NCI-H1092 treated with DMSO at 0.1 percent for 48 hours (cell line): ENCODE measurements at places on chromosomes 12 and 14.

- DNase-seq, result no peak
These were observed 420.2 kb downstream of the TMTC2 start for GRCh38 chr12:83106873-83107272.

DNA sequence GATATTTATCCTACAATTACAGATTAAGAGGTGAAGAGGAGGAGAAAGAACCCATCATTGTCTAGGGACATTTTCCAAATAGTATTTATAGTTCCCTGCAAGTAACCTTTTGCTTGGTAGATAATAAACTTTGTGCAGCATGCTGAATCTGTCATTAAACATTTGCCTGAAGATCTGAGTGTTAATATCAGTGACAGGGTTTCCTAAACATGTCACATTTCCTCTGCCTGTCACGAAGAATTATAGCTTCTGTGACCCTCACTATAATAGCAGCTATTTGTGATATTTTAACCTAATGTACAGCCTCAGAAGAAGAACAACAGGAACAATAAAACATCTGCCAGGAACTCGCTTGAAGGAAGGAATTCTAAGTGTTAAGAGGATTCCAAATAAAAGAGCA is 350.3 kb downstream of the GXYLT1 start:
- no peak for DNase-seq

- DNase-seq, result peak; percentile 85
These were observed 563 bp downstream of the DCP1B start for GRCh38 chr12:2003676-2004112.

GRCh38 chr12:110577864-110578693 is 5.0 kb downstream of the PPTC7 start:
- no peak for DNase-seq

DNA sequence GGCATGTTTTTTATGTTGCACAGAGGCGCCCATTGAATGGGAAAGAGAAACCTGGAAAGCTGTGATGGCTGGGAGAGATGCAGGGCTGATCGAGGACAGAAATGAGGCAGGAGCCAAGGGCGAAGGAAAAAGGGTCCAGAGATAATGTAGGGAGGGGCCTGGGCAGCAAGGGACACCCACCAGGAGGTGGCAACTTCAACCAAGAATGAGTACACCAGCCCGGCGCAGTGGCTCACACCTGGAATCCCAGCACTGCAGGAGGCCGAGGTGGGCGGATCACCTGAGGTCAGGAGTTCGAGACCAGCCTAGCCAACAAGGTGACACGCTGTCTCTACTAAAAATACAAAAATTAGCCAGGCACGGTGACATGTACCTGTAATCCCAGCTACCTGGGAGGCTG is 4.0 kb downstream of the SSH1 start:
- no peak for DNase-seq

DNA sequence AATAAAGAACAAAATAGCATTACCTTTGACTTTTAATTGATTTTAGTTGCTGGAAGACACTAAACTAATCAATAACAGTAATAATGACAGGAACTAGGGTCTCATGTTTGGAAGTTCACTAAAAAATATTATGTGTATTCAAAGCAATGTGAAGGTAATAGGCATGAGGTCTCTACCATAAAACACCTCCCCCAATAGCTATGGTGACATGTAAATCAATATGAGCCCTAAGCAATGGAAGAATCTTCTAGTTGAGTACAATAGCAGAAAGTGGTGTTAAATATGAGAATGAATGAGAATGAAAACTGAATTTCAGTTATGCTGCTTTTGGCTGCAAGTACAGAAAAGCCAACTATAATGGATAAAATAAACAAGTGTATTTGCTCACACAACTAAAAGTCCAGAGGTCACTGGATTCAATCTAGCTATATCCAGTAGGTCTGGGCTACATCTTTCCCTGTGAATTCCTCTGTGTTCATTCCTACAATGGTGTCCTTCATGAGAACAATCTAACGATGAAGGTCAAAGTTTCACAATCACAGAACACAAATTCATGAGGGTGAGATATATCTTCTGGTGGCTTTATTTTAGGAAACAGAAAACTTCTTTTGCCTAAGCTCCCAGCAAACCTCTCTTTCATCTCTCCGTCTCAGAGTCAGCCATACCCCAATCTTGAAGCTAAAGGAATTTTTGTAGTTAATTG is 728.0 kb downstream of the FSCB start:
- DNase-seq, result no peak

- DNase-seq, result peak; percentile 8
These were observed 15.1 kb upstream of the NEK9 start for GRCh38 chr14:75141967-75142366.

DNA sequence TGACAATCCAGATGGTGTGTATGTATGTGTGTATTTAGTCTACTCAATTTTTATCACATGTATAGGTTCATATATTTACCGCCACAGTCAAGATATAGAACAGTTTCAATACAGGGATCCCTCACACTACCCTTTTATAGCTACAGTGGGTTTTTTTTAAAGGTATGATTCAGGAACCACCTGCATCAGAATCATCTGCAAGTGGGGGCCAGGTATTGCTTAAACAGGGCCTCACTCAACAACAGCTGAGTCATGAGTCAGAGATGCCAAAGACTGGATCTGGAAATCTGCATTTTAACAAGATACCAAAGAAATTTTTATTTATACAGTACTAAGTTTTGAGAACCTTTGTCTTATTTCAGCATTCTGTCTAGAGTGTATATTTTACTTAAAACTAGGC is 117.6 kb downstream of the SLC35F4 start:
- DNase-seq, result no peak

- DNase-seq, result no peak
These were observed 118.8 kb downstream of the LLPH start for GRCh38 chr12:66011731-66012130.

DNA sequence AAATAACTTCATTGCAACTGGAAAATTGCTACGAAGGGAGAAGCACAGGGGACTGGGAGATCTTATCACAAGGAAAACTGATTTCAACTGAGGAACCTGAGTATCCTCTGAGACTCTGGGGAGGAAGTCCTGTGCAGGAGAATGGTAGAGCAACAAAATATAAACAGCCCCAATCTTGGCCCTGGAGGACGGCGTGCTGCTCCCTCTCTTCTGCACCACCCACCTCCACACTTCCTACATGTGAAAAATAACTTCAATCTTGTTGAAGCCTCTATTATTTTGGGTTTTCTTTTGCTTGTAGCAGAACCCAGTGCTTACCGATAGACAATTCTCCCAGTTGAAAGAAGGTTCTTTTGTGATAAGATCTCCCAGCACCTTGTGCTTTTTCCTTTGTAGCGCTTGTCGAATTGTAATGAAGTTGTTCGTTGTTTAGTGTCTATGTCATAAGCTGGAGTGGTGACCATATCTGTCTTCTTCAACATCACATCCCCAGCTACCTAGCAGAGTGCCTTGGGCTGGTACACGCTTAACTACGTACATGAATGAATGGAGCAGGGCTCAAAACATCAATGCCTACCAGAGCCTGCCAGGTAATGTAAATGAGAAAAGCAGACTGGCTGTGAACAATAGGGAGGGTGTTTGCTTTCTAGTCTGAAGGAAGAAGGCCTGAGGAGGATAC is 2.8 kb upstream of the CD4 start:
- no peak for DNase-seq

- DNase-seq, result peak; percentile 95
These were observed 26.9 kb downstream of the DAAM1 start for GRCh38 chr14:59215322-59215721.

GRCh38 chr12:6696690-6697583 is 3.7 kb downstream of the PIANP start:
- DNase-seq, result no peak

DNA sequence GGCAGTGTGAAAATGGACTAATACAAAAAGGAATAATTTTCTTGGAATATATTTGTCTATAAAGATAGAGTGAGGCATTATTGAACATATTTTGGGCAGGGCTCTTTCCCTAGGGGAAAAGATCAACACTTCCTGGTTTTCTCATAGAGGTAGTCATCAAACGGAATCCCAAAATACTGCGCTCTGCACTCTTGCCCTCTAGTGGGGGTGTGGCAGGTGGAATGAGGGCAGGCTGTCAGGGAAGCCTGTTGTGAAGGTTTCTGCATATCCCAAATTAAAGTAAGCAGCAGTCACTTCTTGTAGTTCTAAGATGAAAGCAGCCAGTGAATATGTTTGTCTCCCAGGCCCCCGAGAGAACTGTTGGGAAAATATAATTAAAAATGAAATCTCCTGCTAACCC is 666.8 kb upstream of the TMEM132C start:
- no peak for DNase-seq

GRCh38 chr12:47910981-47911380 is 6.2 kb upstream of the VDR start:
- DNase-seq, result no peak

GRCh38 chr12:122006186-122006926 is 15.3 kb upstream of the BCL7A start:
- no peak for DNase-seq

GRCh38 chr12:28367993-28368392 is 177.7 kb downstream of the CCDC91 start:
- no peak for DNase-seq

GRCh38 chr12:26461776-26462175 is 266.4 kb downstream of the SSPN start:
- DNase-seq, result no peak

GRCh38 chr14:72512281-72512680 is 381.6 kb downstream of the DPF3 start:
- DNase-seq, result no peak

DNA sequence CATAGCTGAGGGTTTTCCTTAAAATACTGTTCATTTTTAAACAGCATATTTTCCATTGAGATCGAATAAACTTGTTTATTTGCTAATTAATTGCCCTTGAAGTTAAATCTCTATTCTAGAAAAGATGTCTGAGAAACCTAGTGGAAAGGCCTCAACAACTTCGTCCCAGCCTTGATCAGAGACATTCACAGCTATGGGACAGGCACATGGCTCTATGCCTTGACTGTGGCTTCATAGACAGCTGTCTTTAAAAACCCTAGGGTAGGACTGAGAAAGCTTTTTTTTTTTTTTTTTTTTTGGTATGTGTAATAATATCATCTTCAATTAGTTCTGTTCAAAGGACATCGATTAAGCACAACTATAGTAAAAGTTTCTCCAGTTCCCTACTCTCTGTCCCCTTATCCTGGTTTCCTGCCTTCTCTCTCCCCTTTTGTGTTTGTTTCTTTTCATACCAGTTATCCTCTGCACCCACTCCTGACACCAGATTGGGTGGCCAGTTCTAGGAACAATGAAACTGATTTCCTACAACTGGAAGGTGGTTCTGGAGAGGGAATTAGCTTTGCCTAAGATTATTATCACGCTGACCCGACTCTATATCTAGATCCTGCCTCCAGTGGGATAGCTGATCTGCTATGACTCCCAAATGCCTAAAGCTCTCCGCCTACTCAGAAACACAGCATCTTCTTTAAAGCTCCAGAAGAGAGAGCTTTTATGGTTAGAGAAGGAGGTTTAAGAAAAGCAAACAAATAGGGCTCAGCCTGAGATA is 20.3 kb downstream of the SOCS2 start:
- DNase-seq, result no peak

GRCh38 chr12:127860536-127860935 is 406.4 kb upstream of the TMEM132C start:
- no peak for DNase-seq

GRCh38 chr12:116319898-116320621 is 42.6 kb upstream of the MED13L start:
- no peak for DNase-seq

GRCh38 chr14:100802766-100803165 is 23.2 kb upstream of the MEG3 start:
- no peak for DNase-seq

GRCh38 chr14:91048265-91048664 is 12.2 kb downstream of the RPS6KA5 start:
- no peak for DNase-seq

DNA sequence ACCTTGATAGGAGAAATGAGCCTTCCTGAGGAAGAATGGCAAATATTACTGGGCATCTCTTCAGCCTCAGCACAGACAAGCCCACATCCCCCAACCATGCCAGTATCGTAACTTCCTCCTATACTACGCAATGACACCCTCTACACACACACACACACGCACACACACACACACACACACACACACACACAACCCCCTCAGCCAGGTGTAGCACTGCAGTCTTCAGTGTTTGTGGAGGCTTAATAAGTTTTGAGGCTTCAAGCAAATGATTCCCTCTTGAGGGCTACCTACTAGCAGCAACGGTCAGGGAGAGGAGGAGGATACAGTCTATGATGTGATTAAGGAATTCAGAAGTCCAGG is 1.6 kb downstream of the DGKA start:
- DNase-seq, result no peak

GRCh38 chr14:65470404-65470880 is 57.9 kb downstream of the FUT8 start:
- no peak for DNase-seq

DNA sequence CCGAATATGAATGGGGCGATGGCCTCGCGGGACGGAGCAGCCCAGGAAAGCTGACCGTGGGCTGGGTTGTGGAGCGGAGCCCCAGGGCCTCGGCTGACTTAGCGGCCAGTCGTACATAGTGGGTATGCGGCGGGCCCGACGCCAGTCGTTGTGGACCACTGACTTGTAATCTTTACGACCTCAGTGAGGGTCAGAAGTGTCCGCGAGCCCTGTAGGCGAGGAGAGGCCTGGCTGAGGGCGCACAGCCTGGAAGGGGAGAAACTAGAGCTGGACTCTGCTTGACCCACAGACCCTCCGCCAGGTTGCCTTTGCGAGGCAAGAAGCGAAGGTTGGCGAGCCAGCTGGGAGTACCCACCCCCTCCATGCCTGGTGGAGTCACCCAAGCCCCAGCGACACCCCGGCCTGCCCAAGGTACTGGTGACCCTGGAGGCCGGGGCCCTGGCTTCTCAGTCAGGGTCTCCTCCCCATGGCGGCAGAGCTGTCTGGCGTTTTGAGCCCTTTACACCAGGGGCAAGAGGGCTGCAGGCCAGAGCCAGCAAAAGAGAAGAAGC is 15.6 kb upstream of the DYNC1H1 start:
- DNase-seq, result no peak

DNA sequence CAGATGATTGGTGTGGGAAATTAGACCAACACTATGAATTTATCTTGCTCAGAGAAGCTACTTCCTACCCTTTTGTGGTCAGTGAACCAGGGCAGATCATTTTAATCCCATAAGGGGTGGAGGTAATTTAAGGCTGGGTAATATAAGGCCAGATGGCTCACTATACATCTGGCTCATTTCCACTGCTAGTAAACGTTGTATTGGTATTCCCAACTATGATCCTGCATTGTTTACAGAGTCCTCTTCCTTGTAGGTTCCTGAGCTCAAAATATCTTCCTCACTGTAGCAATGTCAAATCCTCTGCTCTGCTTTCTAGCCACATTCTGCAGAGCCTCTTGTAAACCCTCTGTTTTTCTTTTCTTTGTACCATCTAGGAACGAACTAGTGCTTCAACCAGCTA is 93.0 kb upstream of the MGAT4C start:
- DNase-seq, result peak; percentile 7

- no peak for DNase-seq
These were observed 100.4 kb upstream of the PLXNC1 start for GRCh38 chr12:94047781-94048567.

GRCh38 chr14:46574221-46574977 is 77.2 kb downstream of the RPL10L start:
- no peak for DNase-seq

- DNase-seq, result no peak
These were observed 14.9 kb upstream of the FKBP11 start for GRCh38 chr12:48940181-48940580.

- DNase-seq, result no peak
These were observed 3.5 kb downstream of the FMNL3 start for GRCh38 chr12:49703647-49704137.
